Globus pallidus (tissue), 1 donor: ENCODE measurements at places on chromosomes 11 and 22.

- DNase-seq, result no peak
Measured at GRCh38 chr11:125423247-125423849, 72.7 kb downstream of the FEZ1 start.

- no peak for DNase-seq
Measured at GRCh38 chr11:16986434-16987204, 27.6 kb downstream of the PLEKHA7 start.

- DNase-seq, result no peak
Measured at GRCh38 chr11:121383716-121384115, 68.4 kb upstream of the SORL1 start.

GRCh38 chr22:39215426-39216142 lies 29.2 kb downstream of the PDGFB start:
- no peak for DNase-seq

DNA sequence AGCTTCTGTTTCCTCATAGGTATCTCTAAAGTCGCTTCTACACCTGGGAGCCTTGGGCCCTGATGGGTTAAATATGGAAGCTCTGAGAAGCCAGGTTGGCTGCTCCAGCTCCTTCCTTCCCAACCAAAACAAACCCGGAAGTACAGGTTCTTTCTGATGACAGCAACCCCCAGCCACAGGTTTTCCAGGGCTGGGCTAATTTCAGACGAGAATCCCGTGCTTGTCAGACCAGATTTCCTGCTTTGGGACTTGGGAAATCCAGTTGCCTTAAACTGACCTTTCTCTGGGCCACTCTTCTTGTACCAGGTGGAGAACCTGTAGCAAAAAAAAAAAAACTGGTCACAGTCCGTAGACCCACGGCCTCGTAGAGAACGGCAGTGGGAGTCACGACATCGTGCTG lies 51.9 kb downstream of the RBX1 start:
- no peak for DNase-seq

DNA sequence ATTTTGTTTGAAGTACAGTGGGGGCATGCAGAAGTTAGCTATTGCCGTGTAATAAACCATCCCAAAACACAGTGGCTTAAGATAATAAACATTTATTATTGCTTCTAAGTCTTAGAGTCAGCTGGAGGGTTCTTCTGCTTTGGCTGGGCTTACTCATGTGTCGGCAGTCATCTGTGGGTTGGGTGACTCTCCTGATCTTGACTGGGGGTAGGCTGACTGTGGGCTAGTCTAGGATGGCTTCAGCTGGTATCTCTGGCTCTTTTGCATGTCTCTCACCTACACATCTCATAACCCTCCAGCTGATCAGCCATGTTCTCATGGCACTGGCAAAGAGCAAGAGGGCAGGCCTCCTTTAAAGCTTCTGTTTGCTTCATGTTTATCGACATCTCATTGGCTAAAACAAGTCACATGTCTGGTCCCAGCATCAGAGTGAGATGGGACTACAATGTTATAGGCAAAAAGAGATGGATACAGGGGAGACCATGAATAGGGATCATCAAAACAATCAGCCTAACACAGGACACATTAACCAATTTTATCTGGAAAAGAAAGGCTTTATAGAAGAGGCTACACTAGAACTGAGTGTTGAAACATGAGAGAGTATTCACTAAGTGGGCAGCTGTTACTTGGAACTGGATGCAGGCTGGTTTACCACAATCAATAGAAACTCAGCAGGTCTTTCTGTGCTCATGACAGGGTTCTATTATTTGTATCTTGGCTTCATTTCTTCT lies 5.1 kb downstream of the LRRC51 start:
- DNase-seq, result peak; percentile 91

GRCh38 chr22:19498866-19499190 lies 19.1 kb downstream of the CDC45 start:
- DNase-seq, result no peak

DNA sequence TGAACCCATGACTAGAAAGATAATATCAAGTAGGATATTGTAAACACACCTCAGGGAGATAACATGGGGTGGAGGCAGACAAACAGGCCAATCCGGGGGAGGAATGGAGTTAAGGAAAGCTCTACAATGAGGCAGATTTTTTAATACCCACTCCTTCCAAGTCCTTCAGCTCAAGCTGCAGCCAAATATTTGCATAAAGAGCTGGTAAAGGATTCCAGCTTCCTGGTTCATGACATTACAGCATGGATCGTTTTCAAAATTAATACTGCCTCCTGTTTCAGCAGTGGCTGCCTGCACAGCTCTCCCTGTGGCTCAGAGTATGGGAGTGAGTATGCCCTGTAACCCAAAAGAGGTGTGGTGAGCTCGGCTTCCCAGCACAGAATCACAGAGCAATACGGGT lies 5.1 kb downstream of the POU2AF3 start:
- DNase-seq, result no peak

DNA sequence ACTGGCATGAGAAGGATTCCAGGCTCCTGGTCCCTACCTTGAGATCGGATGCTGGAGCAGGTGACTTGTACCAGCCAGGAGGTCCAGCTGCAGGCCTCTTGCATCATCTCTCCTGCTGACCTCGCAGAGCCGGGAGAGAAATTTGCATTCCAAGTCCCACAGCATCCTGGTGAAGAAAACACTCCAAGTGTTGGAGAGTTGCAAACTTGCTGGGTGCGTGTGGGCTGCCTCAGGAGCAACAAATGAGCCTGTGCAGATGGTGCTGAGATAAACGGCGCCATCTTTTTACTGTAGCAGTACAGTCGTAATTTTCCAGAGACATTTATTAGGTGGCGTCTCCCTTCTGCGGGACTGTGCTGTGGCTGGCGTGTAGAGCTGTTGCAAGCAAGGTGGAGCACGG lies 32.1 kb upstream of the ZBTB16 start:
- DNase-seq, result no peak

DNA sequence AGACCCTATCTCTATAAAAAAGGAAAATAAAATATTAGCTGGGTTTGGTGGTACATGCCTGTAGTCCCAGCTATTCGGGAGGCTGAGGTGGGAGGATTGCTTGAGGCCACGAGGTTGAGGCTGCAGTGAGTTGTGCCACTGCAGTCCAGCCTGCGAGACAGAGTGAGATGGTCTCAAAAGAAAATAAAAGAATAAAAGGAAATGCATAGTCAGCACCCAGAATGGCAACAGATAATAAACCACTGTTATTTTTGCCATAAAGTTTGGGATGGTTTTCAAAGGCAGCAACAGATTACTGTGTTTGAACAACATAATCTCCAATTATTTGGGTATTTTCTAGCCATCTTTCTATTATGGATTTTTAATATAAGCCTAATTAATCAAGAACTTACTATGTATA lies 61.9 kb downstream of the ATG16L2 start:
- DNase-seq, result no peak

DNA sequence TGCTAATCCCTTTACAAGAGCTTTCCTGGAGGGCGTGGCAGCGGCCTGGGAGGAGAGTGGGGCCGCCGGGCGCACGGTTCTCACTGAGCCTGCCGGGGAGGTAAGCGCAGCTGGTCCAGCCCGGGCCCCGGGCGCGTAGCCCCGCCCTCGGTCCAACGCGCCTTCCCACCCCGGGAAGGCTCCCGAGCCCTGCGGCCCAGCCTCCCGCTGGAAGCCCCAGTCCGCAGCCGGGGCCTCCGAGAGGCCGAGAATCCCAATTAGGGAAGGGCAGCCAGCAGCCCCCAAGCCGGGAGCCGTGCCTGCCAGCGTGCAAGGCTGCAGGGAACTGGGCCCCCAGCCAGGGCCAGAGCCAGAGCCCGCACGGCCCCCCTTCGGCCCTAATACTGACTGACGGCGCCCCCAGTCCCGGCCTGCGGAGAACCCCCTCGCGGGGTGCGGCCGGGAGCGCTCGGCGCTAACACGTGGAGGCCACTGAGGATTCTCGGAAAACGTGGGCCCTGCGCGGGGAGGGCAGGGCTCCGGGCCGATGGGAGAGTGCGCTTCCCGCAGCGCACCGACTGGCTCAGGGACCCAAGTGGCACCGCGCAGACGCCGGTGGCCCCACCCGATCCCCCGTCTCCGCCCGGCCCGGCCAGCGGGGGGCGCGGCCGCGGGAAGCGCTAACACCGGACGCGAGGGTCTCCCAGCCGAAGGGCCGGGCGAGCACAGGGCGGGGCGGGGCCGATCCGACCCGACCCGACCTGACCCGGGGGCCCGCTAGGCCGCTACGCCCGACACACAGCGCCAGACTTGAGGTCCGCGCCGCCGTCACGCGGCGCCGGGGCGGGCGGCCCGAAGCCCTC lies 5.7 kb downstream of the ZFTA start:
- DNase-seq, result peak; percentile 64

- DNase-seq, result no peak
Measured at GRCh38 chr11:45798793-45799441, 6.0 kb upstream of the SLC35C1 start.

GRCh38 chr11:20207781-20208621 lies 47.7 kb upstream of the DBX1 start:
- no peak for DNase-seq

- DNase-seq, result peak; percentile 93
Measured at GRCh38 chr11:118618115-118618990, 10.9 kb downstream of the PHLDB1 start.

GRCh38 chr11:92313784-92314183 lies 89.2 kb downstream of the FAT3 start:
- no peak for DNase-seq

DNA sequence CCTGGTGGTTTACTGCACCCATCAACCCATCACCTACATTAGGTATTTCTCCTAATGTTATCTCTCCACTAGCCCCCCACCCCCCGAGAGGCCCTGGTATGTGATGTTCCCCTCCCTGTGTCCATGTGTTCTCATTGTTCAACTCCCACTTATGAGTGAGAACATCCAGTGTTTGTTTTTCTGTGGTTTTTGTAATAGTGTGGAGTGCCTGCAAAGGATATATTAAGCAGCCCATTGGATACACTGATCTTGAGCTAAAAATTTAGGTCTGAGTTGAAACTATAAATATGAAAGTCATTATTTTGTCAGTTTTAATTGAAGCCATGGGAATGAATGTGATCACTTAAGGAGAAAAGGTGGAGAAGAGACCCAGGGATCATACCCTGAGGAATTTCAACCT lies 23.0 kb downstream of the MRPL48 start:
- no peak for DNase-seq

DNA sequence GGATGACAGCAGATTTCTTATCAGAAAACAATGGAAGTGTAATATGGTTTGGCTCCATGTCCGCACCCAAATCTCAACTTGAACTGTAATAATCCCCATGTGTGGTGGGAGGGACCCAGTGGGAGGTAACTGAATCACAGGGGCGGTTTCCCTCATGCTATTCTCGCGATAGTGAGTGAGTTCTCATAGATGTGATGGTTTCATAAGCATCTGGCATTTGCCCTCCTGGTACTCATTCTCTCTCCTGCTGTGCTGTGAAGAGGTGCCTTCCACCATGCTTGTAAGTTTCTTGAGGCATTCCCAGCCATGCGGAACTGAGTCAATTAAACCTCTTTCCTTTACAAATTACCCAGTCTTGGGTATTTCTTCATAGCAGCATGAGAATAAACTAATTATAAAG lies 81.0 kb upstream of the SCUBE2 start:
- DNase-seq, result no peak
